AG04450 (cell line): ENCODE measurements at places on chromosomes 4 and X. TPM values are rescaled to one million over a fixed set of nuclear protein-coding genes. Genes with fewer than 3 reads are reported as not detected.

RAB40A gene
- polyA plus RNA-seq, result 0.19 and 0.22 TPM in 2 replicates

GRID2 gene
- polyA plus RNA-seq, result not detected in 2 replicates

TMSB15B gene
- polyA plus RNA-seq, result 14.0 and 19.0 TPM in 2 replicates

ARHGEF9 gene
- 8.4 and 9.1 TPM in 2 replicates for polyA plus RNA-seq

PAGE5 gene
- polyA plus RNA-seq, result not detected in 2 replicates

TSPAN6 gene
- 38.4 and 49.1 TPM in 2 replicates for polyA plus RNA-seq

GK2 gene
- polyA plus RNA-seq, result not detected in 2 replicates

MTNR1A gene
- polyA plus RNA-seq, result not detected in 2 replicates

SCLT1 gene
- 4.8 and 7.5 TPM in 2 replicates for polyA plus RNA-seq

CSAG2 gene
- polyA plus RNA-seq, result not detected in 2 replicates

TEX13B gene
- polyA plus RNA-seq, result not detected in 2 replicates

CLGN gene
- 1.6 and 2.7 TPM in 2 replicates for polyA plus RNA-seq

IL9R gene
- polyA plus RNA-seq, result not detected in 2 replicates

HERC3 gene
- polyA plus RNA-seq, result 9.3 and 10.3 TPM in 2 replicates

STPG2 gene
- not detected in 2 replicates for polyA plus RNA-seq

PQBP1 gene
- polyA plus RNA-seq, result 49.5 and 69.3 TPM in 2 replicates

SPANXB1 gene
- not detected in 2 replicates for polyA plus RNA-seq

STARD8 gene
- 1.3 and 1.6 TPM in 2 replicates for polyA plus RNA-seq

CLDN34 gene
- 0.11 and 0.12 TPM in 2 replicates for polyA plus RNA-seq

SPANXN4 gene
- polyA plus RNA-seq, result not detected in 2 replicates

MAGEA2B gene
- polyA plus RNA-seq, result not detected in 2 replicates

REELD1 gene
- polyA plus RNA-seq, result not detected in 2 replicates

TENM3 gene
- polyA plus RNA-seq, result 54.9 TPM in 2 replicates

FGB gene
- polyA plus RNA-seq, result 0.17 TPM in 1 of 2 replicates, not detected in the other

MAGEC3 gene
- polyA plus RNA-seq, result 0.09 TPM in 1 of 2 replicates, not detected in the other

TCEAL7 gene
- 35.8 and 49.5 TPM in 2 replicates for polyA plus RNA-seq

YY2 gene
- polyA plus RNA-seq, result 1.2 and 2.0 TPM in 2 replicates

FAT4 gene
- polyA plus RNA-seq, result 15.4 and 18.0 TPM in 2 replicates

HCFC1 gene
- polyA plus RNA-seq, result 2.7 and 5.8 TPM in 2 replicates

SPOCK3 gene
- polyA plus RNA-seq, result not detected in 2 replicates

FGD1 gene
- 4.1 and 5.2 TPM in 2 replicates for polyA plus RNA-seq

PORCN gene
- 8.4 and 11.6 TPM in 2 replicates for polyA plus RNA-seq

ADH1C gene
- polyA plus RNA-seq, result 0.77 and 0.88 TPM in 2 replicates

MAGEA1 gene
- not detected in 2 replicates for polyA plus RNA-seq
